ENCODE measurements at places on chromosomes 6 and 20. TPM values are rescaled to one million over a fixed set of nuclear protein-coding genes. Genes with fewer than 3 reads are reported as not detected.

- no peak for DNase-seq
Observed at GRCh38 chr6:25061289-25061936, 125.7 kb upstream of the RIPOR2 start.

GRCh38 chr6:148892247-148892646 lies 145.4 kb downstream of the UST start:
- no peak for DNase-seq

FANCE gene
- total RNA-seq, result 11.3 TPM

DNA sequence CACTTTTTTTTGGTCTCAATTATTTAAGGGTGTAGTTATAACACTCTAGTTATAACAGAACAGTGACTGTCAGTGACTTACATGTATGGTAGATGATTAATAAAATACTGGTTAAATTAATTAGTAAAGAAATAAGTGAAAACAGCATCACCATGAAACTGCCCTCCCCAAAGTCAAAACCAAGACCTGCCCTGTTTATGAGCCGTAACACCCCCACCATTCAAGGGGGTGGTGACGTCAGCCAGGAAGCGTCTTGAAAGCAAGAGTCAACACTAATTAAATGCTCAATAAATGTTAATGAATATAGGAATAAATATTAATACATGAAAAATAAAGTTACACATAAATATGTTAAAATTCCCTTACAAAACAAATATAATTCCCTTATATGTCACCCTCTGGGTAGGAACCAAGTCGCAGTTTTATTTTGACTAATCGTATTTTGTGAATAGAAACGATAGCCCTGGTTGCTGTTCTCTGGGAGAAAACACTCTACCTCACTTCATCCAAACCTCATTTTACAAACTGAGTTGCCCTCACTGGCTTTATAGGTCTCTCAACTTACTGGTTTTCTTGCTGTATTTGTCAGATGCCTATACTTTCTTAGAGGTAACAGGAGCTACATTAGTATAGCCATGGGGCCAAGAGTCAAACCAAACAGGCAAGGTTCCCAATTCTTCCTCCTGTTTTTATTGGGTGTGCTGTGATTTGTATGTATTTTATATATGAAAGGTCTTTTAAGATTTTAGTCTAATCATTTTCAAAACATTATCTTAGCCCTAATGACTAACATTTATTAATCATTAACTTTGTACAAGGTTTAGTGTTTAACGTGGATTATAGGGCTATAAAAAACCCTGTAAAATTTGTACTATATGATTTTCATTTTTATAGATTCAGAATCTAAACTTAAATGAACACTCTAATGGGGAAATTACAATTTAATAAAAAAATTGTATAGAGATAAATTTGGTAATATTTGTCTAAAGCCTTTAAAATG lies 227.9 kb upstream of the IRAK1BP1 start:
- DNase-seq, result no peak

- DNase-seq, result no peak
Observed at GRCh38 chr6:169556758-169557548, 144.9 kb downstream of the WDR27 start.

DPPA5 gene
- not detected for total RNA-seq

GRCh38 chr6:17277256-17277655 lies 3.9 kb upstream of the RBM24 start:
- DNase-seq, result no peak
